HAP-1 (cell line): ENCODE measurements at places on chromosomes 7 and 10.

GRCh38 chr10:58543141-58543540 lies 30.5 kb downstream of the BICC1 start:
- no peak for DNase-seq

DNA sequence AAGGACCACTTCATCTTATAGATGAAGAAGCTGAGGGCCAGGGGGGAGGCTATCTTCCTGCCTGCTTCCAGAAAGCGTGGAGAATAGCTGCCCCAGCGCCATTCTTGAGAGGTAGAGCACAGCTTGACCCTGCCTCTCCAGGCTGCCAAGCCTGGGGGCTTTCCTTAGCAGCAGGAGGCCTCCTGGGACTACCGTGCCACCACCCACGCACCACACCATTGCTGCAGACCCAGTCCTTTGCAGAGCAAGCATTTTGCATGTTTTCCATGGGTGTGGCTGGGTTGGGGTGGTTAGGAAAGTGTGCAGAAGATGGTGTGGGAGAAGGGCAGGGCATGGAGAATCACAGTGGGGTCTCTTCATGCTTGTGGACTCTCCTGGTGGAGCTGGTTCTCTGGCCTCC lies 64.9 kb downstream of the TBXAS1 start:
- DNase-seq, result no peak

GRCh38 chr7:3754493-3755341 lies 453.7 kb downstream of the SDK1 start:
- no peak for DNase-seq

DNA sequence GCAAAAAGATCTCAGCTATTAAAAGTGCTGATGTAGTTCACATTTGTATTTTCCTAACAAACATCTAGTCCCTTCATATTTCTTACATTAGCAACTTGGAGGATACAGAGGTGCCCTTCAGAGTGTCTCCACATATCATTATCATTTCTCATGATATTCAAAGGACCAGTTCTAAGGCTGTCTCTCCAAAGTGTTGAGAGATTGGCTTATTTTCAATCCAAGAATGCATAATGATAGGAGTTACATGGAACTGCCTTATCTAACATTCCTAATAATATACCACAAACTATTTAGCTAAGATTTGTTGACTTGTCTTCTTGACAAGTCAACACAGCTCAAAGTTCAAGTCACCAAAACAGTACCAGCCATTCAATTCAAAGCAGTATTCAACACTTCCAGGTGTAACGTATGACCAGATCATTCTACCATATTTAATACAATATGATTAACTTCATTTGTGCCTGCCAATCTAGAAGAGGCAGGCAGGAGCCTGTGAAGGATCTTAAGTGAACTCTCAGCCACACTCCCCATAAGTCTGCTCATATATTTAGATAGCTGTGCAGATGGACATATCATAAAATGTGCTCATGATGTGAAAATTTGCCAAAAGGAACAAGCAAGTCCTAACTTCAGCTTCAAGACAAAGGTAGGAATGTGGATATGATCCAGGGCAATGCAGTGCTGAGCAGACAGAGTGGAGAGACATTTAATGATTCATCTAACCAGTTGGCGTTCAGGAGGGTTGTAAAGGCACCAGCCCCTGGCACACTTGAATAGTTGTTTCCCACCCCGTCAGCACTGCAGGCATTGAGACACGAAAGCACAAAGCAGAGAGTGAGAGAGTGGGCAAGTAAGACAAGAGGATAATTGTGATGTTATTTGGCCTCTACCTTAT lies 108.3 kb downstream of the MTERF1 start:
- no peak for DNase-seq

- no peak for DNase-seq
These were observed 667.3 kb downstream of the PHTF2 start for GRCh38 chr7:78465894-78466293.

DNA sequence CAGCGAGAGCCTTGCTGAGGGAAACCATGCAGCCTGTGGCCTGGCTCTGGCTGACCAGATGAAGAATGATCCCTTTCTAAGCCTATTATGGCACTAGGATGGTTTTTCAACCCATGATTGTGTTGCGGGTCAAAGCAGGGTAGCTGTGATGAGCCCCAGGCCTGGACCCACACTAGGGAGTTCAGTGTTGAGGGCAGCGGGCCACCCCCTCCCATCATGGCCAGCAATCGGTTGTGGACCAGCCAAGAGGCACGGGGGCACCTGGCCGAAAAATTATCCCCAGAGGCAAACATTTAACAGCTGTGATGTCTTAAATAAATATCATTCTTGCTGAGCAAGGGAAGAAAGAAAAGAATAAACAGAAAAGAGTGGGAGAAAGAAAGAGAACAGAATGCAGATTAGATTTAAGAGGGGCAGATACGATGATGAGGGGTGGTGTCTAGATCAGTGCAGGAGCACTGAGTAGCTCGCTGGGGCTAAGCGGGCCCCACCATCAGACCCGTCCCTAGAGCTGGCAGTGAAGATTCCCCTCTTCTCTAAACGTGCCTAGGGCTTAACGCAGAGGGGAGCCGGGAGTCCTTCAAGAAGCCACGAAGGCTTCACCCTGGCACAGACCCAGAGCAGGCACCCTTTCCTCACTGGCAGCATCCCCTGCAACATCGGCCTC lies 82.7 kb downstream of the SLC37A3 start:
- DNase-seq, result no peak

DNA sequence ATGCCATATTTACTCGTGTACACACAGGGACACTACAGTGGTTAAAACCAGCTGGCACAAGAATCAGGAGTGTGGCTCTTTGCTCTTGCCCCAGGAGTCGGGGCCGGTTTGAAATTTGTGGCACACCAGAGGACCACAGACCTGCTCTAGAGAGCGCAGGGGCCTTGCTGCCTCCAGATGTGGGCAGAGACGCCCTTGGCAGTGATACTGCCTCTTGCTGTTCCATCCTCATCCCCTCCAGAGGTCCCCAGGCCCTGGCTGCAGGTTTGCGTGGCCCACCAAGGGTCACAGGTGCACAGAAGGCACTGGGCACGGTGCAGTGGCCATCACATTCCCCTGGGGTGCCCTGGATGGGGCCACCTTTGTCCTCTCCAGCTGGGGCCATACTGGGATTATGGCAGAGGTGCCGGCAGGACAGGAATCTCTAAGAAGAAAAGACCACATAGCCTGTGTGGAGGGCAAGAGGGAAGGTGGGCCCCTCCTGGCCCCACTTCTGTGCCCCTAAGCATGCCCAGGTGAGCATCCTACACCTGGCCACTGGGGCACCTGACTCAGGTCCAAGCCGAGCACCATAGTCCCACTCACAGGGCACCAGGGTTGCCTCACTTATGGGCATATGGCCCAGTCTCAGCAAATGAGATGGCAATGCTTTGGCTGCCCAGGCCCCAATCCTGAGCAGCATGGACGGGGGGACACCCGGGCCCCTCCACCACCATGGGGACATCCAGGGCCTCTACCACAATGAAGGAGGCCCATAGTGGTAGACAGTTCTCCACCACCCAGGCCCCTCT lies 45.6 kb downstream of the FOXL3 start:
- DNase-seq, result no peak

- no peak for DNase-seq
These were observed 156.8 kb upstream of the LYZL1 start for GRCh38 chr10:29131952-29132547.

DNA sequence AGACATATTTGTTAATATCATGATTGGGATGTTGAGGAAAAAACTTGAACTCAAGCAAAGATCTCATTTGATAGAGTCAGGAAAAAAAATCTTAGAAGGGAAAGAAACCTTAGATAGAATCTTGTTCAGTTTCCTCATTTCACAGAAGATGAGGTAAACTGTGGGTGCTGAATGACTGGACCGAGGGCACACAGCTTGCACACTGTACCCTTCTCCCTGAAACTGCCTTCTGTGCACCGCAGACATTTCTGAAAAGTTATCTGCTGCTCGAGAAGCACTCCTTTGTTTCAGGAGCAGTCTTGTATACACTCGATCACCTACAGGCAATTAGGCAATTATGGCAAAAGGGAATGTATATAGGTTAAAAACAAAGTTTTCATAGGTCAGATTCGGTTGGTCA lies 167.4 kb downstream of the SKAP2 start:
- no peak for DNase-seq

GRCh38 chr10:96292971-96293920 lies 11.0 kb upstream of the DNTT start:
- DNase-seq, result peak; percentile 20

GRCh38 chr10:110446954-110447608 lies 50.6 kb upstream of the DUSP5 start:
- no peak for DNase-seq

DNA sequence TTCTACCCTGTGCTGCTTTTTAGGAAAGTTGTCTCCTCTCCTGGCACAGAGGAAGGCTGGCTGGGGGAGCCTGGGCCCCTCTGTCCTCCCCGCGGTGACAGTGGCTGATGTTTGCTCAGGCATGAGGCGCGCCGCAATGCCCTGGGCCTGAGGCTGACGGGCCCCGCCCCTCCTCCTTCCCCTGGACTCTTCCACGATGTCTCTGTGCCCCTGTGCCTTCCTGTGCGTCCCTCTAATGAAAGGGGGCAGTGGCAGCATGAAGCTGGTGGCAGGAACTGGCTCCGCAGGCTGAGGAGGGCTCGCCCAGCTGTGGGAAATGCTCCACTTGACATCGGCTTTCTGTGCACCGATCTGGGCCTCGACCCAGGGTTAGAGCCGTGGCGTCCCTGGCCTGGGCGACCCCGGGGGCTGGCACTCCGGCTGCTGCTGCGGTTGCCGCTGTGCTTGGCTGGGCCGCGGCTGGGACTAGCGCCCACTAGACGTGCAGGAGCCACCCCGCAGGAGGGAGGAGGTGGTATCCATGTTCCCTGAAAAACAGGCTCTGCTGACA lies 67.9 kb downstream of the ZNF680 start:
- DNase-seq, result no peak

GRCh38 chr7:105439174-105439893 lies 50.6 kb upstream of the SRPK2 start:
- DNase-seq, result no peak

GRCh38 chr10:10460451-10460850 lies 557.2 kb upstream of the CELF2 start:
- no peak for DNase-seq

GRCh38 chr7:146216396-146217041 lies 99.9 kb downstream of the CNTNAP2 start:
- DNase-seq, result no peak

DNA sequence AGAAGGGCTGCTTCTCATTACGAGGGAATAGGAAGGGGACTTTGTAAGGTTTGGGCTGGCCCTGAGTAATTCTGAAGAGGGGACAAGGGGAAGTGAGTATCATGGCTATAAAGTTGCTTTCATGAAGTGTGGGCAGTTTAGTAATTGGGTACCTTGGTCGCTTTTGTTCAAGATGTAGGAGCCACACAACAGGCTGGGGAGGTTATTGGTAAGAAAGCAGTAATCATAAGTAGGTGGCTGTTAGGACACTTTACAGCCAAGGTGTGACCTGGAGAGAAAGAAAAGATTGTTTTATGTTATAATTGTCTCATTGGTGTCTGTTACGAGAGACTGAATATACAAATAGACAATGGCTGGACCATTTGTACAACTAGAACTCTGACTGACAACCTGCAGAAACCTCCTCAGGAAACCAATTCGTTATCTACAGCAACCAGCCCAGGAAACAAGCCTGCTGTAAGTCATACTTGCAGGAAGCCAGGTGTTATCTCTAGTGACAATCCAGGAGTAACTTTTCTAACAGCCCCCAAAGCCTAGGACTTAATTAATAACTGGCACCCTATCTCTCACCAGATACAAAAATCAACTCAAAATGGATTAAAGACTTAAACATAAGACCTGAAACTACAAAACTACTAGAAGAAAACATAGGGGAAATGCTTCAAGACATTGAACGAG lies 5.0 kb upstream of the CCM2 start:
- DNase-seq, result no peak

- DNase-seq, result no peak
These were observed 27.2 kb downstream of the SCD start for GRCh38 chr10:100374200-100374655.

DNA sequence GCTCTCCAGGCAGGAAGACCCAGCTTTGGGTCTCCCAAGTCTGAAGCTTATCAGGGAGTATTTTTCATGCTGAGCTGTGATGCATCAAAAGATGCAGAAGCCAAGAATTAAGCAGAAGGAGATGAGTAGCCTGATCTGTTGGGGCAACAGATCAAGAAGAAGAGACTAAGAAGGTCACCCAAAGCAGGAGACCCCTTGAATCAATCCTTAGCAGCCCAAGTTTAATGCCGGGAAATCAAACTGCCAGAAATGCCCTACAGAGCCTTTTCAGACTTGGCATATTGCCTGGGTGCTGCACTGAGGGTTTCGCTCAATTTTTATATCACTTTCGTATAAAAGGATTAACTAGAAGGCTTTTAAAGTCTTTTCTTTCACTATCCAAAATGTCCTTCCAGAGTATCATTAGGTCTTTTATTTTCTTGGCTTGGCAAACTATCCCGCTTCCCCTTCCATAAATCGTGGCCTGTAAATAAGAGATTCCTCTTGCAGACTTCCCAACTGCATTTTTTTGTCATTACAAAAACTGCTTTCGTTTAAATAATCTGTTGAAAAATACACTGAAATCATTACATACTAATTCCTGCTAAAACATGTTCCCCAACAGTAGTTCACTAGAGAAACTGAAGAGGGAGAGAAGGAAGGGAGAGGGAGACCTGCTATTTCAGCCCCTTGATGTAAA lies 49.0 kb upstream of the STK17A start:
- DNase-seq, result no peak

DNA sequence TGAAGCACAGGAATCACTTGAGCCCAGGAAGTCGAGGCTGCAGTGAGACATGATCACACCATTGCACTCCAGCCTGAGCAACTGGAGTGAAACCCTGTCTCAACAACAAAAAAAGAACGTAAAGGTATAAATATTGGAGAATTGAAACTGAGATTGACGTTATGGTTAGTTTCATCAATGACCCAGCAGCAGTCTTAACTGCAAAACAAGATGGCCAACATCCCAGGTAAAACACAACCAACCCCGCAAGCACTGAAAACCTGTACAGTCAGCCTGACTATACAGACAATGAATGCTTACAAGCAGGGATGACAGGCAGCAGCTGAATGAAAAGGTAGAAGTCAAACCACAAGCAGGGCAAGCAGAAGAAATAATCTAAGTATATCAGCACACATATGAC lies 34.7 kb downstream of the WAPL start:
- no peak for DNase-seq

GRCh38 chr10:58201704-58202103 lies 66.0 kb downstream of the IPMK start:
- DNase-seq, result no peak

GRCh38 chr7:42143711-42144600 lies 93.1 kb downstream of the GLI3 start:
- no peak for DNase-seq

- peak; percentile 70 for DNase-seq
These were observed 729.9 kb downstream of the ZWINT start for GRCh38 chr10:55631071-55631654.

- DNase-seq, result no peak
These were observed 114.0 kb downstream of the PDGFA start for GRCh38 chr7:405489-406211.

GRCh38 chr10:178208-178607 lies 43.0 kb downstream of the ZMYND11 start:
- DNase-seq, result no peak
